Putamen (tissue), 1 donor: ENCODE measurements at places on chromosomes 7 and 10.
A peak's percentile ranks its signal among the peaks of the same experiment; 100 is the strongest.

DNA sequence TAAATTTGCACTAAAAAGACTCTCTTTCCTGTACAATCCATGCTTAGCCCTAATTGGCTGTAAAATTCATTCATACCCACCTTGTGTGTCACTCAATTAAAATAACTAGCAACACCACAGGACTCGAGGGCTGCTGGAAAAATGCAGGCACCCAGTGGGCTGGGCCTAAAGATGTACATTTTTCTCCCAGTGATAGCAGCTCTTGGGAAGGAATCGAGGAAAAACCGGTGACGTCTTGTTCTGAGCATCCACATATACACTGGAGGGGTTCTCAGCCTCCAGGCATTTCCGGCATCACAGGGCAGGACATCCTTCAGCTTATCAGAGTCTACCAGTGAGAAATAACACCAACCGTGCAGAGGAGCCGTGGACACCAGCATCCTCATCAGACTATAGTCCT is 85.8 kb upstream of the PITRM1 start:
- no peak for DNase-seq

DNA sequence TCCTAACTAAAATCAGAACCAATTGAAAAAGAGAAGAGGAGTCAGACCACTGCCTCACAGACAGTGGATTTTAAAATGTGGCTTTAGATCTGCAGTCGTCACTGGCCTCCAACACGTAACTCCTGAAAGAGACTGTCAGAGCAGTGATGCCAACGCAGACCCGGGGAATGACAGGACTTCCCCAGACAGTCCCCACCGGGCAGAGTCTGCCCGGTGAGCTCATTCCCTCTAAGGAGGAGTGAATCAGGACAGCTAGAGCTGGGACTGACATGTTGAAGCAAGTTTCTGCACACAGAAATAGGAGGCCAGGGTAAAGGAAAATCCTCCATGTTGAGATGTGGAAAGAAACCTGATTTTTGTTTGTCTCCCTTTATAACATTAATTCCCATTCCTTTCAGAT is 105.0 kb downstream of the TES start:
- no peak for DNase-seq

- peak; percentile 42 for DNase-seq
Measured at GRCh38 chr7:22854158-22855048, 31.8 kb upstream of the TOMM7 start.

DNA sequence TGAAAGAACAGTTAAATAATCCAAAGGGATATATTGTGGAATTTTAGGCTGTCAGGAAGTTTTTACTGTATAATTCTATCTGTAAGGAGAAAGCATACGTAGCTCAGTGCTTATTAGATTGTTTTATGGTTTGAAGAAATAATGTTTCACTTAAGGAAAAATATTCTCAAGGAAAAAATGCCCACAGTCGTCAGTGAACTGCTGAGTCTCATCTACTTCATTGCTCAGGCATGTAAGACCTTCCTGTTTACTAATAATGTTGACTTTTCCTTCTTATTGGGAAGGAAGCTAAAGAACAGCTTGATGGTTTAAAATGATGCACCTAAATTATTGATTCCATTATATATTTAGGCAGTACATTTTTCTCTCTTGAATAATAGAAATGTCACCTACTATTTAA is 304.2 kb downstream of the SDK1 start:
- no peak for DNase-seq

DNA sequence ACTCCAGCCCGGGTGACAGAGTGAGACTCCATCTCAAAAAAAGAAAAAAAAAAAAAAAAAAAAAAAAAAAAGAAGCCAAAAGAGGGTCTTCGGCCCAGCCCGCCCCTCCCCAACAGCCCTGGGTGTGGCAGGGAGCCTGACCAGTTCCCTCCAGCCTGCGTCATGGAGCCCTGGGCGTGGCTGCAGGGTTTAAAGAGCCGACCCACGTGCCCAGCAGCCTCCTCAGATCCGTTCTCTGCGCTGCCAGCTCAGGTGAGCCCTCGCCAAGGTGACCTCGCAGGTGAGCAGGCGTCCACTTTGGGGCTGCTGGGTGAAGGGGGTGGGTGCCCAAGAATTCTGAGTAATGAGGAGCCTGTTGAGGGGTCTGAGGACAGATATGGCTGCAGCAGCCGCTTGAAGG is at the start of gene FXYD4:
FXYD4 (plus strand) TSS at position 219 of the 400 bp plus-strand sequence. CDS start 2,111 bp downstream, outside the sequence.
- DNase-seq: no peak

- DNase-seq: no peak
Measured at GRCh38 chr7:26857506-26858240, 6.7 kb downstream of the SKAP2 start.

DNA sequence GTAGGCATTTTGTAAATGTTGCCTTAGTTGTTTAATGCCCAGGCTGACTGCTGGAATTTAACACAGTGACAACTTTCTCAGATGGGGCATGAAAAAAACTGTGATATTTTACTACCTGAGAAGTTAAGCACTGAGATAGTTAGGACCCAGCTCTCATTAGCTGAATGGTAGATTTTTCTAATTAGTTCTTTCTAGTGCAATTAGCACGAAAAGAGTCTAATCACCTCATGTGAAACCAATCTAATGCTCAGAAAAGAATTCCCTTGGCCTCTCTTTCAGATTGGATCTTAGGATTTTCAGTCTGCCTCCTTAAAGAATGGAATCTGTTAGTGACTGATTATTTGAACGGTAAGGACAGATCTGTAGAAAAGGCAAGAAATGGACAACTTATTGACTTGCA is 743.2 kb downstream of the AUTS2 start:
- no peak for DNase-seq

GRCh38 chr10:132520177-132520811 is 17.3 kb upstream of the INPP5A start:
- peak; percentile 79 for DNase-seq

DNA sequence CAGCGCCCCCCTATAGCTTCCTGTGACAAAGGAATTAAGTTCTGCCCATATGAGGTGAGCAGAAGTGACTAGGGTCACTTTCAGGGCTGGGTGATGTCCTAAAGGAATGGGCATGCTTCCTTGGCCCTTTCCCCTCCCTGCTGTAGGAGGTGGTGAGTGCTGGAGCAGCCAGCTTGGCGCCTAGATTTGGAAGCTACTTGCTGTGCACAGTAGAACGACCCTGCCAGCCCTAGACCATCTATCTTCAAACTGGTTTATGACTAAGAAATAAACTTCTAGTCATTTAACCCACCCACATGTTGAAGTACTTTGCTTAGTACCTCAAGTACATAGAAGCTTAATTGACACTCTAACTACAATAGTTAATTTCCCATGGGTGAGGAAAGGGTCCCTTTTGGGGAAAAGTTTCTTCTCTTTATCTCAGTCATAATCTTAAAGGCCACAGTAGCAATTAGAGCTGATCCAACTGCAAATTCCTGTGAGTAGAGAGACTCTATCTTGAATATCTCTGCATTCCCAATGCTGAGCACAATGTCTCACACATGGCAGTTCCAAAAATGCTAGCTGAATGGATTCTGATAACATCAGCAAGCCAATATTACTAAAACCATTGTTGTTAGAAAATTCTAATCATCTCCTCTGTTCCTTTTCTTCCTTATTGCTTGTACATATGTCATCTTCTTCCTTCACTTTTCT is 227.2 kb downstream of the RELN start:
- DNase-seq: no peak

DNA sequence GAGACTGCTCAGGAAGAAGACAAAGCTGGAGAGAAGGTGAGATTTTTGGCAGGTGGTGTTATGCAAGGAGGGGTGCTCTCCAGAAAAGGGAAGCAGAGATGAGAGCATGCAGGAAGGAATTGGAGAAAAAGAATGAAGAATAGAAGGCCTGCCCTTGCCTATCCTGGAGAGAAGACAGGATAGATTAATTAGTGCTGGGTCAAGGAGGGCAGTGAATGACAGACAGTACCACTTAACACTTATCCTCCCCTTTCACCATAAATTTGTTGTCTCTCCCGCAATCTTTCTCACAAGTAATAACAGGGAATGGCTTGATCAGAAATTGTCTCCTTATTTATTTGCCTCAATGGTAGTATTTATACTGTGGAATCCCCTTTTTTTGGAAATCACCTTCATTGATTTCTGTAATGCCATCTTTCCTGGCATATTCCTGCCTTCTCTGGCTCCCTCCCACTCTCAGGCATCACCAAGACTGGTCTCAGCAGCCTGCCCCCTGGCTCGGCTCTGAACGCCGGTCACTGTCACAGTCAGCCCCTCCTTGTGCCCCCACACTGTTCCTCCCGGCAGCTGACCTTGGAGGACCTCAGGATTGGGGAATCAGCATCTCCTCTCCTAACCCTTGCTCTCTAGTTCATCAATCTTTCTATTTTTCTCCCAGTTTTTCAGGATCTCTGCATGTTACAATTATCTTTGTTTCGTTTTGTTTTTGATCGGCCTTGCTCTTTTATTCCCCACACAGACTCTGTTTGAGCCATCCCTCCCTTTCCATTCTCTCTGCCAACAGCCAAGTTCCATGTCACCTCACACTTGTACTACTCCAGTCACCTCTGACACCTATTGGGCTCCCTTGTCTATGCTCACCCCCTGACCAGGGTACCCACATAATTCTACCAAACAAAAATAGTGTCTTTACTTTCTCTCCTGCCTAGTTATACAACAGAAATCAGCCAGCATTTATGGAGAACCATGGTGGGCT is 294.2 kb downstream of the PLXDC2 start:
- DNase-seq: no peak

- DNase-seq: no peak
Measured at GRCh38 chr10:58305821-58306220, 29.0 kb upstream of the UBE2D1 start.

DNA sequence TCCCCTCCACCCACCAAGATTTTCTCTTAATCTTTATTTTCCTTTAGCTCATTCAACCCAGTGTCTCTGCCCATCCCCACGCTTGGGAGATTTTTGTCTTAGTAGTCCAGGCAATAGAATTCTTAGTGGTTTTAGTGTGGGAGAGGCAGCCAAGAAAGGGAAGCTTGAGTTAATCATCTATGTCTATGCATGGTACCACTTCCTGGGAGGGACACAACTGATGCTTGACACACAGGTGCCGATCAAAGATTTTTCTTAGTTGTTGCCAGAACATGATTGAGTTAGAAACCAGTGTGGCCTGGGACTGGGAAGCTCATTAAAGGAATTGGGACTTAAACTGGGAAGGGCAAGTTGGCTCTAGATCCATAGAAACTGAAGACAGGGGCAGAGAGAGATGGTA is 3.1 kb downstream of the STRA8 start:
- DNase-seq: no peak

DNA sequence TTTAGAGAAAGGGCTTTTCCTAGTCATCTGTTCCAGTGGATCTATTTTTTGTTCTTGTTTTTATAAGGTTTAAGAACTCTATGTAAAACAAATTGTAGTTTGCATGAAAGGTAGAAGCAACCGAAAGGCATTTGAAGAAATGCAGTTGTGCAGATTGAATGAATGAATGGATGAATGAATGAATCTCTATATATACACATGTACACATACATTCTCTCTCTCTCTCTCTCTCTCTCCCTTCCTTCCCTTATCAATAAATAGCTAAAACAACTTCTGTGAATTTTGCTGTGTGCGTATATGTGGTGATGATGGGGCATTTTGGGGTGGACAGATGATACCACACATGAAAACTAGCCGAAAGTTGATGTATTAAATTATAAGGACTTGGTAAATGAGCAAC is 32.4 kb downstream of the ANLN start:
- no peak for DNase-seq

DNA sequence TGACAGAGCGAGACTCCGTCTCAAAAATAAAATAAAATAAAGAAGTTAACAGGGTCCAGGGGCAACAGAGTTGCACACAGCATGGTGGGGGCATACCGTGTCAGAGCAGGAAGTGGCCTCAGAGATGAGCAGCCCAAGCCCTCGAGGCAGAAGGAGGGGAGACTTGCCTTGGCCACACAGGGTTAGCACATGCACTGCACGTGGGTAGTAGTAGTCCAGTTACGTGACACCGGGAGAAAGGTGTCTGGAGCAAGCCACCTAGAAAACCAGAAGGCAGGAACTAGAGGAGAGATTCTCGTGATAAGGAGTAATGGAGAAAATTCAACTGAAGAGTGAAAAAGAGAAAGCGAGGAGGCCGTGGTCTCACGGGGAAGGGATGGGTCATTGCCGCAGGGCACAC is 9.8 kb upstream of the DENND2A start:
- no peak for DNase-seq

DNA sequence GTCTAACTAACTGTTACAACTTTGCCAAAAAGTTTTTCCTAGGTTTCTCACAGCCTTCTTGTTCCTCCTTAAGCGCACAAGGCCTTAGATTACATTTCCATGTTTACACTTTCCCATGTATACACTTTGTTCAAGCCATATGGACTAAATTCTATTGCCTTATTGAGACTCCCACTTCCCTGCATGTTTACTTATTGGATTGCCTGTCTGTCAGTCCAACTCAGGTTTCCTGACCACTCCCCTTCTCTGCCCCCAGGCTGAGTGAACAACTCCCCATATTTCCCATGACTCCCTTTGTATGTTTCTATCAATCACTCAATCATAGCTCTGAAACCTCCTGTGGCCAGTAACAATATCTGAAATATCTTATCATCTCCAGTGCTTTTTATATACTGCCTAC is 43.0 kb downstream of the SLC25A40 start:
- no peak for DNase-seq

- DNase-seq: no peak
Measured at GRCh38 chr10:114239117-114239993, at the start of gene VWA2. Gene VWA2, plus strand, starts transcription at chr10:114239254. Its CDS starts 9,460 bp downstream, at chr10:114248714.

DNA sequence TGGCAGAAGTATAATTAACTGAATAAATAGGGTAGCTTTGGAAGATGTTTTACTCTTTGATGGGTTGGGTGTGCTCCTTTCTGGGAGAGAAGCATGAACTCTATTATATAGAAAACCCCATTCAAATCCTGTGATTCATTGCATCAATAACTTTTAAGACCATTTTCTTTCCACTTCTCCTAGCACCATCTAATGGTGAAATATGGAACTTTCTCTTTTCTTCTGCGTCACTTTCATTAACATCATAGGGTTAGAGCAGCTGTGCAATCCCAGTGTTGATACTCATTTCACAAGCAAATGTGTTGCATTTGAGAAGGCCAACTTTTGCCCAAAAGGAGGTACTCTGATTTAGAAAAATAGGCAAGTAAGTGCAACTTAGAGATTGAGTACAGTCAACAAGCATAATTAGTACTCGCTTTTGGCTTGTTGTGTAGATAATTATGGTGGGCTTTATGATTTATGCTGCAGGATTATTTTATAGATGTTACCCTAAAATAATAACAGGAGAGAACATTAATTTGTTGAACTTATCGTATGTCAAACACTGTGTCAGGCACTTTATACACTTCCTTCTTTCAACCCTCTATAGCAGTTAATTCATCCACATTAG is 92.9 kb downstream of the CPED1 start:
- DNase-seq: peak; percentile 69

DNA sequence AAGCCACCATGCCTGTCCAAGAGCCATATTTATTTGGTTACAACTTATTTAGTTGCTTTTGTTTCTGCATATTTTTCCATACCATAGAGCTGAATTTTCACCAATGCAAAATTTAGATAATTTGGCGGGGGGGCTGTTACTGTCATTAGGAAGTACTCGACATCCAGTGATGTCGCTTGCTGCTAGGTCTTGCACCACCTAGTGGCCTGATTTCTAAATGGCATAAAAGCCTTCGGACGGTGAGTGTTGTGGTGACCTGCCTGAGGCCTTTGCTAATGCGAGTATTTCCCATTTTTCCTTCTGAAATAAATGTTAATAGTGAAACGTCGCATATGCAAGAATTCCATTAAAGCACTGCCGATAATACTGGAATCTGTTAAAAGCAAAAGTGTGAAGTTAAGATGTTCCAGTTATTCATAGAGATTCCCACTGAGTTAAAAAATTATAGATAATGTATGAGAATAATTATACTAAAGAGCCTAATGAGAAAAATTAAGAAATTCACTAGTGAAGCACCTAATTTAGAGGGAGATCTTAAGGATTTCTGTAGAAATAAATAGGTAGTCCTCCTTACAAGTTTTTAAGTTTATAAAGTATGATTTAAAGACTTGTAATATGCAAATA is 86.1 kb upstream of the DNAJB6 start:
- no peak for DNase-seq
